Fibroblast of villous mesenchyme (primary cell): ENCODE measurements at places on chromosomes 2 and 18. TPM values are rescaled to one million over a fixed set of nuclear protein-coding genes. Genes with fewer than 3 reads are reported as not detected.

Gene CCDC178
- total RNA-seq: 0.32 and 0.43 TPM in 2 replicates

Gene ZRANB3
- 4.8 and 9.1 TPM in 2 replicates for total RNA-seq

Gene CNDP1
- not detected in 2 replicates for total RNA-seq

Gene LCT
- under 0.01 TPM in 1 of 2 replicates, not detected in the other for total RNA-seq

Gene TRIM43
- under 0.01 TPM in 1 of 2 replicates, not detected in the other for total RNA-seq

Gene EEF1B2
- total RNA-seq: 438 and 477 TPM in 2 replicates

Gene ARHGEF4
- 0.32 and 0.86 TPM in 2 replicates for total RNA-seq
